GM12891 (cell line): ENCODE measurements at places on chromosomes 3 and 15.

DNA sequence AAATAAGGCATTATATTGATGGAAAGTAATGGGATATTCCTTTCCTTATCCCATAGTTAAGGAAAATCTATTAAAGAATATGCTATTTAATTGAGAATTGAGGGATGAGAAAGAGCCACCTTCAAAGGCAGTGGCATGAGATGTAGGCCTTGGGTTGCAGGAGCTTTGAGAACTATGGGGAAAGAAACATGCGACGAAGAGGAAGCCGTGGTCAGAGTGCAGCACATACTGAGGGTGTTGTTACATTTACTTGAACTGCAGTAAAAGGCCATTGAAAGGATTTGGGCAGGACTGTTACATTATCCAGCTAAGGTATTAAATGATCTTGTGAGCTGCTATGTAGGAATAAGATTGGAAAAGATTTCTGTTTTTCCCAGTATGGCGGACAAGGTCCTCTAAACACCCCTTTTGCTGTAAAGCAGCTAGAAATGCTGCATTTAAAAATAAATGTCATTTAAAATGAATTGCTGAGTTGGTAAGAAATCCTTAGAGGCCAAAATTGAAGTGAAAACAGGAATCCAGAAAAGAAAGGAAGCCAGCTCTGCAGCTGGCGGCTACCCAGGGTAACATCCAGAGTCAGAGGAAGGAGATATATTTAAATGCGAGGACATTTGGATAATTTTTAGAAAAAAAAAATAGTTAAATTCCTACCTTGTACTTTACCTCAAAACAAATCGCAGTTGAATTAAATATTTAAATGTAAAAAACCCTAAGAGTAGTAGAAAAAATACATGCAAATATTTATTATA, 61.7 kb downstream of the IL1RAP start:
- DNase-seq: no peak

GRCh38 chr15:66452971-66453580, 44.5 kb downstream of the SNAPC5 start:
- DNase-seq: no peak

GRCh38 chr15:78307976-78308375, 8.6 kb upstream of the SKIC8 start:
- no peak for DNase-seq

DNA sequence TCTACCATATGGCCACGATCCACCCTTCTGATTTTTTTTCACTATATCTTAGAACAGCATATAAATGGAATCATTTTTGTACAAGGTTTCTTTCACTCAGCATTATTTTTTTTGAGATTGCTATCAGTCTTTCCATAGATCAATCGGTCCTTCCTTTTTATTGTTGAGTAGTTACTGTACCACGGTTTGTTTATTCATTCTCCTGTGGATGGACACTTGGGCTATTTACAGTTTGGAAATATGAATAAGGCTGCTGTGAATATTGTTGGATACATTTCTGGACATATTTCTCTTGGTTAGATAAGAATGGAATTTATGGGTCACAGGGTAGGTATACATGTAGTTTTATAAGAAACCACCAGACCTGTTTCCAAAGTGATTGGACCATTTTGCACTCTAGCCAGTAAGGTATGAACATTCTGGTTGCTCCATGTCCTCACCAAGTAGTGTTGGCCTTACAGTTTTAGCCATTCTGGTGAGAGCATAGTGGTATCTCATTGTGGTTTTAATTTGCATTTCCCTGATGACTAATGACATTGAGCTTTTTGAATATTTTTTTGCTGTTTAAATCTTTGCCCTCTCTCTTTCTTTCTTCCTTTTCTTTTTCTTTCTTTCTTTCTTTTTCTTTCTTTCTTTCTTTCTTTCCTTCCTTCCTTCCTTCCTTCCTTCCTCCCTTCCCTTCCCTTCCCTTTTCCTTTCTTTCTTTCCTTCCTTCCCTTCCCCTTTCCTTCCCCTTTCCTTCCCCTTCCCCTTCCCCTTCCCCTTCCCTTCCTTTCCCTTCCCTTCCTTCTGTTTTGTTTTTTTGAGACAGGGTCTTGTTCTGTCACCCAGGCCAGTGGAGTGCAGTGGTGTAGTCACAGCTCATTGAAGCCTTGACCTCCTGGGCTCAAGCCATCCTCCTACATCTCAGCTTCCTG, 49.2 kb downstream of the LRRK1 start:
- DNase-seq: no peak

GRCh38 chr3:113064183-113064582, 73.4 kb downstream of the GTPBP8 start:
- DNase-seq: no peak

GRCh38 chr3:118181274-118181673, 853.4 kb downstream of the IGSF11 start:
- no peak for DNase-seq

GRCh38 chr3:78580681-78581080, 1187.1 kb downstream of the ROBO1 start:
- DNase-seq: no peak

GRCh38 chr15:67884514-67885174, 44.8 kb upstream of the RNU6-1 start:
- DNase-seq: no peak

- no peak for DNase-seq
These were observed 1185.8 kb upstream of the ALCAM start for GRCh38 chr3:104180906-104181305.

DNA sequence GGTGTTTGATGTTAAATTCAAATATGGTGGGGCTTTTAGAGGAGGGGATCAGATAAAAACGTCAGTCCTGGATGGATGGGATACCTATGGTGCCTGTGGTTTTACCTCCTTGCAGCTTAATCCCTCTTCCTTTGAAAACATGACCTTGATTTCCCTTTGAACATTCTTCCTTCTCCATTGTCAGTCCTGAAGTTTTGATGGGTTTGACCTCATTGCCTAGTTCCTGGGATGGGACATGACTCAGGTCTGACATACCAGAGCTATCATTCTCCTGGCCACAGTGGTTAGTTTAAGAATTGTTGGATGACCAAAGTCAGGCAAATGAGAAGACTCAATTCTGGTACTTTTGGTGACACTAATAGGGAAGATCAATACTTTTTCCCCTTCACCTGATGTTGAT, 87.2 kb downstream of the PRICKLE2 start:
- DNase-seq: no peak

DNA sequence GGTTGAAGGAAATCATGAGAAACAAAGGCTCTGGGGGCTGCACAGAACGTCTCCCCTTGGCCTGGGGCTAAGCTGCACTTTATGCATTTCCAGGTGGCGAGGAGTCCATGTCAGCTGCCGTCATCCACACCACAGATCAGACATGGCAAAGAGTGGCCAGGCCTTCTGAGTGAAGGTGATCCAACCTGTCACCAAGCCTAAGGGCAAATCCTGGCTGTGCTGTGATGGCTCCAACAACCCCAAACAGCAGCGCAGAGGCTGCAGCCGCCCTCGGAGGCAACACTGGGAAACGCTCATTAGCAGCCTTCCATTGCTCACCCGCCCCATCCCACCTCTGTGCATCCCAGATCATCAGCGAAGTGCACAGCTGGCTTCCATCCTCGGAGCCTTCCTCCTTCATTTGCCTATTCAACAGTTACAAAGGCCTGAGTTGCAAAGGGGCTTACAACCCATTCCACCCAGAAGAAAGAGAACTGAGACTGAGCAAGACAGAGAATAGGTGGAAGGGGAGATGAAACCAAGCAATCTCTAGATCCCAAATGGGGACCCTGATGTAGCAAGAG, 55.7 kb downstream of the SRGAP3 start:
- no peak for DNase-seq

DNA sequence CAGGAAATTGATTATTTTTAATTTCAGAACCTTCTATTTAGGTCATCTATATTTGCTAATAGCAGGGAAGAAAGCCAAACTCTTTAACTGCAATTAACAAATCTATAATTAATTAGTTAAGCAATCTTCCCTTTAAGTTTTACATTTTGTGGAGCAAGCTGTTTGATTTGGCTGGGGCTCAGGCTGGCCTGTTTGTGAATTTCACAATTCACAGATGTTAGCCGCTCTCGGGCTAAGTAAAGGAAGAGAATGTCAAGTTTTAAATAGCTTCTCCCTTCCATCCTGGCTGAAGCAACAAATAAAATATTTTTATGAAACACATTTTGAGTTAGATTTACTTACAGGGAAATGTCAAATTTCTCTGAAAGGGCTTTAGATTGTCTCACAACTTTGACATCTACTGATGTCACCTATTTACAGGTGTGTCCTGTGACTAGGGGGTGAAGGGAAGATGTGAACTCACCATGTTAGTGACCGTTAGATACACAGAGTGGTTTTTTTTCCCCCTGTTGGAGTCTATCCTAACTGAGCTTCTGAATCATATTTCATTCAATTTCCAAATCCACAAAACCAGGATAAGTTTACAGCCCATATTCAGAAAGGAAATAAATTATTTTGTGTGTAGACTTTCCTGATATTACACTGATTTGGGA, 1.3 kb upstream of the TP63 start:
- DNase-seq: no peak

DNA sequence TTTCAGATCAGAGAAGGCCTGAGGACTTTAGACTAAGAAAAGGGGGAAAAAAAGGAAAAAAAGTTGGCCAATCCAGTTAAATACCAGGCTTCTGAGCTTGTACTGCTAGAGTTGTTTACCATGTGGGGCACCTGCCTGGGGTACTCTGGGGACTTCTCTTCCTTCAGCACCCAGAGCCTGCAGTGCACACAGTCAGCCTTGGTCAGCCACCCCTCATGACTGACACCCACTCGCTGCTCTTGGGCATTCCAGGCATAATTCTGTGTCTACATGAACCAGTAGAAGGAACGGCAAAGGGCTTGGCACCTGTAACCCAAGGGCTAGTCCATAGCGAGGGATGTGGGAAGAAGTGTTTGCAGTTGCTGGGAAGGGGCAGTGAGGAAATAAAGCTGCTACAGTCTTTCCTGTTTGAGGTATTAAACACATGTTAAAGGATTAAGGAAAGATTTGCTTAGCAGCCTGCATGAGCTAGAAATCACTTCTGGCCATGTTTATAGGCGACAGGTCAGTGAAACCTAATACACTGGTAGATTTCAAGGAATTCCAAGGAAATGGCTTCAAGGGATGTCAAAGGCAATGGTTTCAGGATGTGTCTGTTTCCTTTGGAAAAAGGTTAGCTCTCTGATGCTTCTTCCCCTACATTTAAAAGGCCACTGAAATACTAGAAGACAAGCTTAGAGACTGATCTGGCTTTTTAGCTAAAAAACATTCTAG, 232.5 kb downstream of the CHST2 start:
- DNase-seq: no peak

DNA sequence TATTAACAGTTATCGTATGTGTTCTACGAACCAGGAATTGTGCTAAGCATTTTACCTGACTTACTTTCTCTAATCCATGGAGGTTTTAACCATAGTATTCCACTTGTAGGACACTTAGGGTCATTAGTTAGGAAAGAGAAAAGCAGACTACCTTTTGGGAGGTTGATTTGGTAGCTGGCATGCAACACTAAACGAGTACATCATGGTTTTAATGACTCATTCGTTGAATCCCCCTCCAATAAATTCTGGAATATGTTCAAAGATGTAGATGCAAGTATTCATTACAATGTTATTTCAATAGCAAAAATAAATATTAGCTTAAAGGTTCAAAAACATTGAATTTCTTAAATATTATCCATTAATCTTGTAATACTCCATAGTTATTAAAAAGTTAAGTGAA, 162.5 kb downstream of the FMN1 start:
- DNase-seq: no peak

- DNase-seq: no peak
These were observed 4.3 kb downstream of the FYCO1 start for GRCh38 chr3:45991341-45991740.

DNA sequence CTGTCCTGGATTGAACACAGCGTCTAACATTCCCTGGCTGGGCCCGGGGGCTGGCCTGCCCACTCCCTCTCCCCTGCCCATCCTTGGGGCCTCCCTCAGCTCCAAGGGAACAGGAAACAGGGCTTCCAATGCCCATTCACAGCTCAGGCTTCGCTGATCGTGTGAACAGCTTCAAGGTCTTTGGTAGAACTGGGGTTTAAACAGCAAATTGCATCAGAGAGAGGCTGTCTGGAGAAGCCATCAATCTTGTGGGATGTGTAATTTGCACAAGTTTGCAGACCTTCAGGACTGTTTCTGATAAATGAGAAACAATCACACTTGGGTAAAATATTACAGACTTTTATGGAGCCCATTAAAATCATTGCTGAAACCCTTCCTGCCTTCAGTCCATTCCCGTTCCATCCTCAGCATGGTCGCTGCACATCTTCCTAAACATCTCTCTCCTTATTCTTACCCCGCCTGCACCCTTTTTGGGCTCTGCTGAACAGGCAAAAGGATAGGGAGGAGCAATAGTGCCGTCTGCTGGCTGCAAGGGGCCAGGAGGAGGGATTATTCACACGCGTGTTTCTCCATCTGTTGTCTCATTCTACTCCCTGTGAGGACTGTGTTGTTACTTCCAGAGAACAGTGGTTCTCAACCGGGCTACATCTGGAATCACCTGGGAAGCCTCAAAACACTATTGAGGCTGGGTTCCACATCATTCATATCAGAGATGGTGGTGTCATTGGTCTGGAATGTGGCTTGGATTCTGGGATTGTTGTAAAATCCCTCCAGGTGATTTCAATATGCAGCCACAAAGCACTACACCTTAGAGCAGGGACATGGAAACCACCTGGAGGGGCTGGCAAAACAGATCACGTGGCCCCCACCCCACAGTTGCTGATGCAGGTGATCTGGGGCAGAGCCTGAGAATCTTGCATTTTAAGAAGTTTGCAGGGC, 116.3 kb downstream of the CLSTN2 start:
- DNase-seq: no peak

DNA sequence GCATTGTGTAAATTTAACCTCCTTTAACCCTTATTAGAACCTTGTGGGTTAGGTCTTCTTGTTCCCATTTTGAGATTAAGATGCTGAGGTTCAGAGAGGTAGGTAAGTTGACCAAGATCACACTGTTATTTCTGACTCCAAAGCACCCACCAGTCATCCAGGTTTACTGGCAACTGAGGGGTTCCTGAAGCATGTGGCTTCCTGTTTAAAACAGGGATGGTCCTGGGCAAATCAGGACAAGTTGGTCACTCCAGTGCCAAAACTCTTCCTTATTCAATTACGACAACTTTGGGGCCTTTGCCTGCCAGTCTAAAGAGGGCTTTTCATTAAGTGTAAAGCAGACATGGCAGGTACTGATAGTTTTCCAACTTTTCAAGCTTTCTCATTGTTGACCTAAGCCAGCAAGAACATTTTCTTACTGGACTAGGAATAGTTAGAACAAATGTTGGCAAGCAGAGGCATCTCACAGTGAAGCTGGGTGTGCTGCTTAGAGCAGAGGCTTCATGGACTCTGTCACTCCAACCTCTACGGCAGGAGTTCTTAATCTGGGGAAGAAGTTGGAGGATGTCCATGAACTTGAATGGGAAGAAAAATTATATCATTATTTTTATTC, 149.4 kb upstream of the ADAMTS9 start:
- no peak for DNase-seq

DNA sequence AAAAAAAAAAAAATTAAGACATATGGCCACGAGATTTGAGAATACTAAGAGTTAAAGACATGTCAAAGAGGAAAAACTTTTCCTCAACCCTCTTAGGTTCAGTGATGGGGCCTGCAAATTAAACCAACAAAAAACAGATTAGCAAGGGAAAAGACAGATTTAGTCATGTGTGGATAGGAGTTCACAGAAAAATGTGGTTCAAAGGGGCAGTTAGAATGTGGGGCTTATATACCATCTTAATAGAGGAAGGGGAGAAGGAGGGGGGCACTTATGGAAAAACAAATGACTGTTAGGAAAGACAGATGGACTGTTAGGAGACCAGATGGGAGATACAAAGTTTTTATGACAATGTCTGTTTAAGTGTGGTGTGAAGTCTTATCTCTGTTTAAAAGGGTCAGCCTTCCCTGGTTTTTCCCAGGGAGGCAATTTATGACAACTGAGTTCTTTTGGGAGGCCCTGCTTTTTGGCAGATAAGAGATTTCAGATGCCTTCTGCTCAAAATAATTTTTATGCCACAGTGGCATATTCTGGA, 68.7 kb upstream of the FURIN start:
- DNase-seq: no peak
